ENCODE measurements at places on chromosomes 2 and 18. TPM values are rescaled to one million over a fixed set of nuclear protein-coding genes. Genes with fewer than 3 reads are reported as not detected.

- ATAC-seq: no peak
These were observed 65.6 kb downstream of the NOL4 start for GRCh38 chr18:34158881-34159690.

GRCh38 chr18:74446631-74447403, 10.3 kb downstream of the DIPK1C start:
- ATAC-seq: no peak

The OR6B2 gene
- not detected for total RNA-seq

DNA sequence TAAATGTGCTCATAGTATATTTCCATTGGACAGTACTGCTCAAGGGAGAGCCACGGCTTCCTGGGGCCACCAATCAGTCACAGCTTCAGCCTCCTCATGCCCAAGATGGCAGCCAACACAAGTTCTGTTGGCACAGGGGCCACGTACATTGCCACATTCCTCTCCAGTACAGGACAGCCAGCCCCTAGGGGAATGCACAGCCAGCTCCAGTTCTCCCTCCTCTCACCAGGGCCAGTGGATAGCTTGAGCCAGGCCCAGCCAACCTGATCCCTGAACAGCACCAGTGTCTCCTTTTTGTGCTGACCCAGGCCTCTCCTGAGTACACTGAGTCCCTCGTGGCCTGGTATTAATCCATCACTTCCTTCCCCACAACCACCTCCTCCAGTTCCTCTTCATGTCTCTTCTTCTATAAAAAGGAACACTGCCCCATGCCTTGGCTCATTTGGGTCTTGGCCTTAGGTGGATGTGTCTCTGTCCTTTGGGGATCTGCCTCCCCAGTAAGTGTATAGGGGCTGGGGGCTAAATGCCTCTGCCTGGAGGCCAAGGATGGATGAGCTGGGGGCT, 168.7 kb downstream of the TNS1 start:
- no peak for ATAC-seq

DNA sequence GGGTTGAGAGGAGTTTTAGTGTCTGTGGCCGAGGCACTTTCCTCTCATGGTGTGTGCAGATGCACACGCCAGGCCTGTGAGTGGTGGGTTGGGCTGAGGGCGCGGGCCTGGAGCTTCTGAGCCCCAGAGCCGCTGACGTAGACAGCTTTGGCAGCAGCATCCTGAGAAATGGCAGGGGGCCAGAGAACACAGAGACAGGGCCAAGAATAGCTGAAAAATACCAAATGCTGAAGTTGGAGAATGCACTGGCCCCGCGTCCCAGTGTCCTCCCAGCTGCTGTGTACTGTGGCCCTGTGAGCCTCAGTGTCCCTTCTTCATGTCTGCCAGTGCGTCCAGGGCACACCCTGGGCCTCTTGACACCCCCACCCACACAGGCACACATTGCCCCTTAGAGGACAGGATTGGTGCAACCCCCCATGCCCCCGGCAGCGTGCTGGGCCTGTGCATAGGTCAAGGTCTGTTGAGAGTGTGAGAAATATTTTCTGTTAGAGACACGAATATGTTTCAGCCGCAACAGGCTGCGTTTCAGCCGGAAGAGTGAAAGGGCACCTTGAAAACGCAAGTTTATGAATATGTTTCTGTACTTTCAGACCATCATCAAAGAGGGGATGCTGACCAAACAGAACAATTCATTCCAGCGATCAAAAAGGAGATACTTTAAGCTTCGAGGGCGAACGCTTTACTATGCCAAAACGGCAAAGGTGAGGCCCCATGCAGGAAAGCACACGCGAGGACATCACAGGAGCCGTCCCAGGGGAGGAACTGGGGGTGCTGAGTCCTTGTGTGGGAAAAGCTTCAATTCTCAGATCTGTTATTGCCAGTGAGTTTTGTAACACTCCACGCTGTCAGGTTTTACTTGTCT, 33.6 kb downstream of the DGKD start:
- ATAC-seq: no peak

The G6PC2 gene
- not detected for total RNA-seq

DNA sequence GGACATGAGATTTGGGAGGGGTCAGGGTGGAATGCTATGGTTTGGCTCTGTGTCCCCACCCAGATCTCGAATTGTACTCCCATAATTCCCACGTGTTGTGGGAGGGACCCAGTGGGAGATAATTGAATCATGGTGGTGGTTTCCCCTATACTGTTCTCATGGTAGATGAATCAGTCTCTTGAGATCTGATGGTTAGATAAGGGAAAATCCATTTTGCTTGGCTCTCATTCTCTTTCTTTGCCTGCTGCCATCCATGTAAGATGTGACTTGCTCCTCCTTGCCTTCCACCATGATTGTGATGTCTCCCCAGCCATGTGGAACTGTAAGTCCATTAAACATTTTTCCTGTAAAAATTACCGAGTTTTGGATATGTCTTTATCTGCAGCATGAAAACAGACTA, 80.9 kb upstream of the GALNT5 start:
- ATAC-seq: peak; percentile 40

GRCh38 chr2:146985753-146986152, 859.1 kb upstream of the ACVR2A start:
- no peak for ATAC-seq

DNA sequence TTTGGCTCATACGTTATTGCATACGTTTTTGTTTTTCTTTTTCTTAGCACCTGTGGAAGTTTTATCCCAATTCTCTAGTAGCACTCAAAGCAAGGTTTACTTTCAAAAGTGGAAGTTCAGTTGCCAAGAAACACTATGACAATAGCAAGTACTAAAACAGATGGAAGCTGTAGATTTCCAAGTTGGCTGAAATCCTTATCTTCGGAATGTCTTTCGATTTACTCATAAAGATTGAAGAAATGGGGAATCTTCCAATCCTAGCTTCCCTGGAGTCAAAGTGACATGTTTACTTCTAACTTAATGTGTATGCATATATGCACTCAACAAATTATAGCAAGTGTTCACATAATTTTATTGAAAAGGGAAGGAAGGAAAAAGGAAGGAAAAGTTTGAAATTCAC, 307.4 kb downstream of the CTNNA2 start:
- ATAC-seq: no peak

GRCh38 chr2:217797165-217797564, 205.6 kb downstream of the TNS1 start:
- peak; percentile 13 for ATAC-seq

DNA sequence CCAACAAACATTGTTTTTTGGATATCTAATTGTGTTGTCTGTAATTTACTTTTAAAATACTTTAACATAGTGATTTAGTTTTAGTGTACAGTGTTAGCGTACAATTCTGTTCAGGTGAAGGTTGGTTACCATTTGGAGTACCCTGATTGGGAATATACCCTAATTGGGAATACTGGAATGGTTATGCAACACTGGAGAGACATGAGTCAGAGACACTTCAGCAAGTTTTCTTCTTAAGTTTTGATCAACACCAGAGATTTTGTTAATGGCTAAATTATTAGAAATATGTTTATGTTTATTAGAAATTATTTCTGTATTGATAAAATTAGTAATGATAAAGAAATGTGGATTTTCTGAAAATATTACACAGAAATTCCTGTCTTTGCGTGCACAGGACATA, 100.3 kb upstream of the NABP1 start:
- no peak for ATAC-seq

GRCh38 chr18:31710826-31711225, 26.4 kb upstream of the B4GALT6 start:
- no peak for ATAC-seq

DNA sequence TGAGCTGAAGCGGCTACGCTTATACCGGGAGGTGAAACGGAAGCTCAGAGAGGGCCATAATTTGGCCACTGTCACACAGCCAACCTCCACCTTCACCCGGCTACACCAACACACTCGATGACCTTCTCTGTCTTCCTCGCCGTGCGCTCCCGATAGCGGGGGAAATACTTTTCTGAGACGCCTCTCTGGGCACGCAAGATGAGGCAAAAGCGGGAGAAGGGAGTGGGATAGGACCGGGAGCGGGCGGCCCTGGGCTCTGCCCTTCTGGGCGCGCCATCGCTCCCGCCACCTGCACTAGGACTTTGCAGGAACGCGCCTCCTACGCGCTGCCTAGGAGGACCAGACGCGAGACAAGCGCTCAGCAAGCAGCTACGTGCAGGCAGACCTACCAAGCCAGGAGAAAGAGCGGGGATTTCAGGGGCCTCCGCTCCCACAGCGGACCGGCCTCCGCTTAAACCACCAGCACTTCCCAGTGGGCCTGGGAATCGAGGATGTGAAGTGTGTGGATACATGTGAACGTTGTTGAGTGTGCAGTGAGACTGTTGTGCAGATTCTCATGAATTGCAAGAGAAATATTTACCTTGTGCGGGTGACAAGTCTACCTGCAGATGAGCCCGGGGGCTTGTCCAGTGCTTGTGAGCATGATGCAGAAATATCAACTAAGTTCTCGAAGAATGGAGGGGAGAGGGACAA, 11.4 kb downstream of the SIX3 start:
- ATAC-seq: no peak

GRCh38 chr2:69957965-69958364, 3.5 kb downstream of the ASPRV1 start:
- ATAC-seq: no peak

The CPLX4 gene
- total RNA-seq: not detected

The GCKR gene
- not detected for total RNA-seq

- no peak for ATAC-seq
These were observed 131.0 kb downstream of the ALPK2 start for GRCh38 chr18:58497845-58498244.

- no peak for ATAC-seq
These were observed 65.0 kb upstream of the LRATD1 start for GRCh38 chr2:14567561-14567960.

The RABL2A gene
- total RNA-seq: 8.1 TPM

- ATAC-seq: peak; percentile 61
These were observed 19.1 kb upstream of the SLC20A1 start for GRCh38 chr2:112626604-112627059.

GRCh38 chr2:36371070-36371874, 15.7 kb downstream of the CRIM1 start:
- no peak for ATAC-seq

DNA sequence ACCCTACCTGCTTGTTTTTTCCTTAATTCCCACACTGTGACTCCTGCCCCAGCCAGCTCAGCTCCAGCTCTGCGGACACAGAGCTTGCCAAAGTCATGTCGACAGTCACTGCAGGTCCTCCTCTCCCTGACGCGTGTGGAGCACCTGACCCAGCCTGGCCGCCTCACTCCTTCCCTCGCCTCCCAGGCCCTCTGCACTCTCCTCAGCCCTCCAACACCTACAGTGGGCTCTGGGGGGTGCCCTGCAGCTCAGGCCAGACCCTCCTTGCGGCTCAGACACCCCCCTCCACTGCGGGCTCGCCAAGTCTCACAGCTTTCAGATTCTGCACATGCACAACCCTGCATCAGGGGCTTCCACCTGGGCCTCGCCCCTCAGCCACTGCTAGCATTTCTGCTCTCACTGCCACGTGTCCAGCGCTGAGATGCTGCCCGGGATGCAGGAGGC, 68.3 kb downstream of the NDUFA10 start:
- ATAC-seq: no peak

Measured in activated T-helper 17 cell treated with anti-CD3 and anti-CD28 coated beads, Interleukin-2, amount 50 U/mL, for 72 hours (primary cell).